ENCODE measurements at places on chromosomes 2 and 18.

DNA sequence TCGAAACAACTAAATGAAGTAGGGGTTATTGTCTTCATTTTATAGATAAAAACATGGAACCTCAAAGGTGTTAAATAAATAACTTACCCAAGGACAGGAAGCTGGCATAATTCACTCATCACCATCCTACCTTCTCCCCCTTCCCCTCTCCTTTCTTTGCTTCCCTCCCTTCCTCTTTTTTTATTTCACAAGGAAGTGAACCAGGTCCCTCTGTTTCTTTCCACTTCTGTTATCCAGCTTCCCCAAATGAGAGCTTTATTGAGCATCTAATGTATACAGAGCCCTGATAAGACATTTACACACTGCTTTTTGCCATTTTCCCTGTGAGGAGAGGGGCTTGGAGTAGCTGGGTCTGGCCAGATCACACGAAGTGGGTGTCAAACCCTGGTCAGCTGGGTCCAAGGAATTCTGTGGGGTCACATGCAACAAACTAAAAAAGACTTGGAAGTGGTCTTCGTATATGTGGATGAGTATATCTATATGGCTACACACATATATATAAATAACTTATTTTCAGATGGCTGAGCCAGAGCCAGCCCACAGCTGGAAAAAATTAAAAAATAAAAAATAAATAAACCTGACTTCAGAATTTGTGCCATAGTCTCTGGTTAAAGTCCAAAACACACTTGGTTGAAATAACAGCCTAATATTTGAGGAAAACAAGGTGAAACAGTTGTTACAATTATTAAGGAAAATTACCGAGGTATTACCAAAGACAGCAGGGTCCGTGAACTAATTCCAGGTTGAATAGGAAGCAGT lies 49.3 kb upstream of the FOSL2 start:
- no peak for DNase-seq

DNA sequence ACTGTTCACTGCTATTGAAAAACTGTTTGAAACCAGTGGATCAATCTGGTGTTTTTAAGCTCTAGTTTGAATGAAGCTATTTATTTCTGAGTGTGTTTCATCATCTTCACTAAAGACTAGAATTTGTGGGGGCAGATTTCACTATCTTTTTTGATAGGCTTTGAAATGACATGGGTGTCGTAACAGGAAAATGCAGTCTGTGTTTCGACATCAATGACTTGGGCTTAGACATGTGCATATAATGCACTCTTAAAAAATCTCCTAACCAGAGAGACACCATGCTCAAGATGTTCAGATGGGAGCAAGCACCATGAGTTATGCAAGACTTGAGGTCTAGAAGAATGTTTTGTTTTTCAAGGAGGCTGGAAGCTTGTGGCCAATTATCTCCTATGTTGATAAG lies 221.6 kb downstream of the GPD2 start:
- DNase-seq = no peak

DNA sequence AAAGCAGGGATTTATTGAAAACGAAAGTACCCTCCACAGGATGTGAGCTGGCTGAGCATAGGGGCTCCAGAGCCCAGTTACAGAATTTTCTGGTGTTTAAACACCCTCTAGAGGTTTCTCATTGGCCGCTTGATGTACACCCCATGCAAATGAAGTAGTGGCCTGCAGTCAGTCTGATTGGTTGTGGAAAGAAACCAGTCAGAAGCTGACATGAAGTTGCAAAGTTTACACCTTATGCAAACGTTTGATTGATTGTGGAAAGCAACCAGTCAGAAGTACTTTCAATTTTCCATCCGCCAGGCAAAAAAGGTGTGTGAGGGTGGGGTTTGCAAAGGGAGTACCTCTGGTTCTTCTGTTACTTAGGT lies 62.3 kb downstream of the VWA3B start:
- DNase-seq = no peak

DNA sequence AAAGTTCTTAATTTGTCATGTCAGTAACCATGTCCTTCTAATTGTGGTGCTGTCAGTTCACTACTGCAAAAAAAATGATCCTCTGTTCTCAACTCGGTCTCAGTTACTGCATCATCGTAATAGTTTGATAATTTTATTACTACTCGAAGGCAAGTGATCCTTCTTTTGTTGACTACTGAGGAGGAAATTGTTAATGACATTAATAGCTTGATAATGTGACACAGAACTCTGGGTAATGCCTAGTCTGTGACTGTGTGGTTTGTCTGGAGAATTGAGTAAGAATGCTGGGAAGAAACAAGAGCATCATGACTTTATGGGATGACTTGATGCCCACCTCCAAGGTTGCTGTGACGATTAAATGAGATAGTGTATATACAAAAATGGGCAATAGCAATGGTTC lies 267.2 kb downstream of the LRRTM1 start:
- no peak for DNase-seq

Measured in BJ (cell line).